ENCODE measurements at places on chromosomes 5 and 9. TPM values are rescaled to one million over a fixed set of nuclear protein-coding genes. Genes with fewer than 3 reads are reported as not detected.

- no peak for DNase-seq
Observed at GRCh38 chr5:96117771-96118651, 156.4 kb upstream of the ELL2 start.

GRCh38 chr9:77975036-77975435 lies 56.6 kb downstream of the GNAQ start:
- DNase-seq: no peak

DNA sequence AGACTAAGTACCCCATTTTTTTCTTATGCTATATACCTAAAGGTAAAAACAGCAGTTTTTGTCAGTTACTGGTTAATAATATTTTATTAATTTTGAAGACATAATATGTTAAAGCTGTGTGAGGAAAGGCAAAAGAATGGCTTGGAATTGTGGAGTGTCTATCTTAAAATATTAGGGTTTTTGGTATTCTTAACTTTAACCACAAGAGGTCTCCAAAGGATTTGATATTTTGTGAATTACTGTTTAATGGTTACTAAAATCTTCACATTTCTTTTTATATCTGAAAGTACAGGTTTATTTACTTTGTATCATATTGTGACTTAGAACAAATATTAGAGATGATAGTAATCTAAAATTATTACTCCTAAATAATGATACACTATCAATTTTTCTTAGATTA lies 32.0 kb upstream of the DHFR start:
- DNase-seq: no peak

DNA sequence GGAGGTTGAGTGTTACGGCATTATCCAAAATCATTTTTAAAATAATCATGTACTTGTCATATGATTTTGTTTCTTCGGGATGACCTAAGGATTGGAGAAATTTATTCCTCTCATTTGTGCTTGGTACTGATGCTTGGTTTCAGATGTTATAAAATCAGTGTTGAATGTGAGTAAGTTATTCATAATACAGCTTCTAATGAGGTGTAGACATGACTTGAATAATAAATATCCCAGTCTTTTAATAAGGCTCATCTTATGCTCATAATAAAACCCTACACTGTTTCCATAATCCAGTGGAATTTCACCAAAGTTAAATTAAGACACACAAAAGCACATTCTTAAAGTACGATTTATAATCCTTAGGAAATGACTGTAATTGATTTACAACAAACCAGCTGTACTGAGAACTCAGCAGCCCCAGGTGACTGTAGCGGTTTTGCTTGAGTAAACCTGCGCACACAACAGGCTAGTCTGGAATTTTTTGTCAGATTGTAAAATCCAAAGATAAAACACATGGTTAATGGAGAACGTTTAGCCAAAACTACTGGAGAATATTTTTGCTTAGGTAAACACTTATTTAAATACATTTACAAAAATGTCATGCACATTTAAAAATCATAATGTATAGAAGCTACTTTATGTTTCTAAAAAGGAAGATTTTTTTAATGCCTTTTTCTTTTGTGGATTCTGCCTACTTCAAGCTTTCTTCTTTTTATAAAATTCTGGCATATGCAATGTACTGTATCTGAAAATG lies 609.8 kb upstream of the GRAMD2B start:
- no peak for DNase-seq

- DNase-seq: no peak
Observed at GRCh38 chr5:112762113-112762810, 24.6 kb downstream of the APC start.

GRCh38 chr5:129748913-129749880 lies 1.3 kb downstream of the MINAR2 start:
- DNase-seq: no peak

SLC28A3 gene
- total RNA-seq: 0.16 TPM

DNA sequence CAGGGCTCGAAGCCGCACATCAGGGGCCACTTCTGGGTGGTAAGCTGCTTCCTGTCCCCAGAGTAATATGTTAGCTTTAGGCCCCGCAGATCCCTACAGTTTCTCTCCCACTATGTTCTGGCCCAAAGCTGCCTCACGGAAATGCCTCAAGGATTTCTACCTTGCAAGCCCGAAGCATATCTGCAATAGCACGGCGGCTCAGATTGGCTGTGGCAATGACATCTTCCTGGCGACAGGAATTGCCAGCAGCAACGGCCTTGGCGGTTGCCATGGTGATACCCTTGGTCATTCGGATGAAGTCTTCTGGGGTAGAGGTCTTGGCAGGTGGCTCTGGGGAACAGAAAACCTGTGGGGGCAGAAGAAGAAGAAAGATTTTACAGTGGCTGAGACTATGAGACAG lies 10.3 kb upstream of the TPM2 start:
- no peak for DNase-seq

DNA sequence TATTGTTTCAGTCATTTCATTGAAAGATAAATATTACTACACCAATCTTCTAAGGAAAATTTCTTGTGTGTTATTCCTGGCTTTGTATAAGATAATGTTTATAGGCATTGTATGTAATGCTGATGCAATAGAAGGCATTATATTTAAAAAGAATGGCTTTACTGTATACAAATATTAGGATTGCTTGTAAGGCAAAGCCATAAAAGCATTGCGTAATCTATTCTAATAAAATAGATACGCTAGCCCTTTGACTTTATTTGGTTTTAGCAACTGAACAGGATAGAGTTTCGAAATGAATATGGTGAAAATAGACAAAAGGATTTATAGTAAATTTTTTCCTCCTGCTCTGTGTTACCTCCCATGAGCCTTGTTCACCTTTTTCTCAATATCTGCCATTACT lies 5.5 kb upstream of the LYSMD3 start:
- no peak for DNase-seq

- DNase-seq: no peak
Observed at GRCh38 chr5:62065050-62065449, 241.0 kb upstream of the KIF2A start.

- DNase-seq: no peak
Observed at GRCh38 chr5:86806206-86806605, 188.5 kb downstream of the COX7C start.

OSMR gene
- total RNA-seq: 54.0 TPM

GMCL2 gene
- not detected for total RNA-seq

DNA sequence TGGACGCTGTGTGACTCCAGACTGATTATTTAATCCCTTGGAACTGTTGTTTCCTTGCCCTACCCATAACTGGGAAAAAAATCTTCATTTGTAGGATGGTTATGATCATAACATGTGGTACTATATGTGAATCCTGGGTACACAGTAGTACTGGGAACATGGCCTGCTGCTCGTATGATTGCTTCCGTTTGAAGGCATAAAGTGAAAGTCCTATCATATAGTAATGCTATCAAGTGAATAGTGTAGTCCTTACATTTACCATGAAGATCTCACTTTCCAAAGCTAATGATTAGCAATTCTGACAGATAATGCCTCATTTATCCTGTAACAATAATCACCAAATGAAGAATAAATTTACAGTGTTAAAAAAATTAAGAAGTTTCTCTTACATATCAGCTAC lies 53.2 kb downstream of the MEF2C start:
- DNase-seq: no peak

- no peak for DNase-seq
Observed at GRCh38 chr9:128304136-128304970, 17.9 kb downstream of the TRUB2 start.

FGF1 gene
- total RNA-seq: 6.6 TPM

DNA sequence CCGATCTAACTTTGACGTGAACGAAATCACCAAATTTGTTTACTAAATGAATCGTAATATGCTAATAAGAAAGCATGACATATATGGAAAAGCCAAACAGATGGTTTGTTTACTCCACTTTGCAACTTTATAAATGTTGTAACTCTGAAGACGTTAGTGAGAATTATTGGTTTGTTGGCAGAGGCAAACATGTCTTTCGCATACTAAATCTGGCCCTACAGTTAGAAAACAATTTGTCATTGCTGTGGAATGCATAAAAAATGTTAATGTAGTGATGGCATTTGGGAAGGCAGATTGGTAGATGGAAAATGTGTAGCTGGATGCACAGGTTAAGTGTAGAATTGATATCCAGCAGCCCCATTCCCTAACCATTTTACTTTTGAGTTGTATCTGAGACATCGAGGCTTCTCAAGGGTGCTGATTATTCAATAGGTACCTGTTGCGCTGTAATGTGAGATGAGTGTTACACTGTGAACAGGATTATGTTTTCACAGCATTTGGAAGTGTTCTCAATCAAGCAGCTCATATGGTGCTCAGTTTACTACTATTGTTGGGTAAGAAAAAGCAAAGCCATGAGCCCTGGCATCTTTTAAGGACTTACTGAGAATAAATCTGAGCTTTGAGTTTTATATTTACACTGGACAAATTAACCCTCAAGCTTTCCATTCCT lies 444.8 kb downstream of the BNC2 start:
- no peak for DNase-seq

GRCh38 chr5:115594128-115595047 lies 7.9 kb downstream of the TICAM2 start:
- DNase-seq: no peak

GRCh38 chr9:129471201-129472019 lies 149.5 kb downstream of the C9orf50 start:
- no peak for DNase-seq

COL23A1 gene
- total RNA-seq: 0.32 TPM

DNA sequence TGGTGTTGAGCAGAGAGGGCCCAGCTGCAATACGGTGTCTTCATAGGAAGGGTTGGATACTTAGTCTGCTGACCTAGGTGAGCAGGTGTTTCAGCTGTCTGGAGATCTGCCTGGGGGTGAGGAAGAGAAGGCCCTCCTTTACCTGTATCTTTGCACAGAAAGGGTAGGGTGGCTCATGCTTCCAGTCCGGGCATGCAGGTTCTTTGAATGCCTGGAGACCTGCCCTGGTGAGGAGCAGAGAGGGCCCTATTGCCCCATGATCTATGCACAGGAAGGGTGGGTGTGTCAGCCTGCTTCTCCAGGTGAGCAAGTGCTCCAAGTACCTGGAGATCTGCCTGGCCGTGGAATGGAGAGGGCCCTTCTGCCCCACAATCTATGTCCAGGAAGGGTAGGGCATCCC lies 63.0 kb downstream of the FER start:
- DNase-seq: no peak

BAAT gene
- not detected for total RNA-seq

- DNase-seq: no peak
Observed at GRCh38 chr9:106283769-106284168, 579.2 kb upstream of the ZNF462 start.

DNA sequence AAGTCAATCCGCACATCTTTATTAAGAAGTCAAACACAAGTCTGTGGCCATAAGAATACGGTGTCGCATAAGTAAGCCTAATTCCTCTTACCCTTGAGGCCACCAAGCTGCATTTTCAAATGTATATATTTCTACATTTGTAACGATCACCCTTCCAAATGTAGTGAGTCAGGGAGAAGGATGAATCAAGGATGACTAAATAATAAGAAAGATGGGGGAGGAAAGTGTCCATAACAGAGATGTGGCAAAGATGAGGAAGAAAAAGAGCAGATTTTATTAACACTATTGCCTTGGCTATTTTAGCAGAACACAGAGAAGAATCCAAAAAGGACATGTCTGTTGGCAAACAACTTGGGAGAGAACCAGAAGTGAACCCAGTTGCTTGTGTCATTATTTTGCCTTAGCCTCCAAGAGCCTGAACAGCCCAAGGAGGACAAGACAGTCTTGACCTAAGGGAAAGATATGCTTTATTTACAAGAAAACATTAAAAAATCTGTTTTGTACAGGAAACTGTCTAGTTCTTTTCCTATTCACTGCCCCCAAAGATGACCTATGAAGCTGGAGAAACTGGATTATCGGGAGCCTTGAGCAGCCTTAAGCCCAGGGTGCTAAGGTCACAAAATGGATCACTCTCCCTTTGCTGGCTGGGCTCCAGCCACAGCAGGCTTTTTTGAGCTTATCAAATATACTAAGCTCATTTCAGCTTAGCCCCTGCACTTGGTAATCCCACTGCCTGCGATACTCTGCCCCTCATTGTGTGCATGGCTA lies 101.5 kb downstream of the PLCXD3 start:
- DNase-seq: no peak

GRCh38 chr5:98568336-98568735 lies 205.1 kb upstream of the RGMB start:
- DNase-seq: no peak

PNPLA7 gene
- total RNA-seq: 17.3 TPM

DNA sequence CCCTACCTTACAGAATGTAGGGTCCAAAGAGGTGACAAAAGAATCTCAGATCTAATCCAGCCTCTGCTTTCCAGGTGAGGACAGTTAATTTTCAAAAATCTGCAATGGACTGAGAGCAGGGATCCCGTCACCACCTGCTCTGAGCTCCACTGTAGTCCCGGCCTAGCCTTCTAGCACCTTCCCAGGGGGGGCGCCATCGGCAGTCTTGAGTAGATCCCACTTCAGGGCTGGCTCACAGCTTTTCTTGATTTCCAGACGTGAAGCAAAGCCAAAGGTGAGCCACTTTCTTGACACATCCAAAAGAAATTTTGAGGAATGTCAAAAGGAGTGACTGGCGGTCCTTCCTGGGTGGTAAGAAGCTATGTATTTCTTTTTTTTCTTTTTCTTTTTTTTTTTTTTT lies 114.1 kb downstream of the SYK start:
- DNase-seq: no peak

GRCh38 chr5:36304095-36304805 lies 2.5 kb upstream of the RANBP3L start:
- no peak for DNase-seq

All from breast epithelium (tissue), 4 donors.